ENCODE measurements at places on chromosomes 12 and 14.
A peak's percentile ranks its signal among the peaks of the same experiment; 100 is the strongest.

- peak; percentile 22 for DNase-seq
- H3K4me1 ChIP-seq = peaks cover 32% of the 10 kb centered on the region
- peak overlapping the region; percentile 71 for H3K27ac ChIP-seq
- no peaks in the 10 kb centered on the region for H3K27me3 ChIP-seq
Measured at GRCh38 chr12:53299101-53299453, 418 bp upstream of the MYG1 start.

DNA sequence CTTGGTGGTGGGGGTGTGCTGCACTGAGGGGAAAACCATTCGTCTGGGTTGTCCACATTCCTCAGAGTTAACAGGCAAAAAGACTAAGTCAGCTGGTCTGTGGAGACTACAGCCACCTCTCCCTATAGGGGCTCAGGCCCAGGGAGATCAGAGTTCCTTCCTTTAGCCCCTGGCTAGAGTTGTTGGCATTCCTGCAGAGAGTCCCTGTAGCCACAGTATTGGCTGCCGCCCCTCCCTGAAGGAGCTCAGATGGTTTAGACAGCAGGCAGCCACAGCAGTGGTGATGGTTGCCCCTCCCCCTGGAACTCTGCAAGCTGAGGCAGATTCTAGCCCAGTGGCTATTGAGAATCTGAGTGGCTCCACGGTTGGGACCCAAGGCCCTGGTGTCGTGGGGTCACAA is 1072.5 kb upstream of the ATXN7L3B start:
- H3K4me3 ChIP-seq = no peak overlapping the region
- H3K27ac ChIP-seq = no peak overlapping the region
- H3K27me3 ChIP-seq = no peaks in the 10 kb centered on the region
- no peak for DNase-seq
- H3K4me1 ChIP-seq = no peaks in the 10 kb centered on the region

GRCh38 chr12:108905725-108906124 is 25.8 kb downstream of the DAO start:
- H3K27ac ChIP-seq = no peak overlapping the region
- H3K4me3 ChIP-seq = no peak overlapping the region
- no peaks in the 10 kb centered on the region for H3K4me1 ChIP-seq

DNA sequence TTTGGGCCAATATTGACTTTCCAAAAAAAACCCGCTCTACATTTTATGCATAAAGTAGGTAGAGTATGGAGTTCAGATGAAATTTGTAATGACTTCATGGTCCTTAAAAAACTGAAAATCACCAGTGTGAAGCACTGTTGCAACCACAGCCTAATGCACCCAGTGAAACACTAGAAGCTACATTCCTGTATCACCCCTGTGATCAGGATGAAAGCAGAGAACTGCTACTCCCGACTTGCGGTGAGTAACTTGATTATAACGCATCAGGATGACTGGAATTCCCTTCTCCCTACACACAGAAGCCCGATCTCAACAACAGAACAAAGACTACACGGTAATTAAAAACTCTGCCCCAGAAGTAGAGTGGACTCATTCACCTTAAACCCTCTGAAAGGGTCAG is 33.8 kb downstream of the SPTB start:
- peaks cover 7% of the 10 kb centered on the region for H3K27me3 ChIP-seq
- no peak overlapping the region for H3K27ac ChIP-seq
- H3K4me1 ChIP-seq = no peaks in the 10 kb centered on the region
- no peaks in the 10 kb centered on the region for H3K36me3 ChIP-seq
- no peak overlapping the region for H3K4me3 ChIP-seq

GRCh38 chr12:22626406-22626805 is 1.4 kb downstream of the ETNK1 start:
- peaks cover 9% of the 10 kb centered on the region for H3K4me1 ChIP-seq
- peak overlapping the region; percentile 88 for H3K4me3 ChIP-seq
- peak overlapping the region; percentile 84 for H3K27ac ChIP-seq
- no peaks in the 10 kb centered on the region for H3K36me3 ChIP-seq
- no peak for DNase-seq
- no peaks in the 10 kb centered on the region for H3K27me3 ChIP-seq

- no peak for DNase-seq
- no peaks in the 10 kb centered on the region for H3K27me3 ChIP-seq
- H3K36me3 ChIP-seq = peaks cover 66% of the 10 kb centered on the region
- no peak overlapping the region for H3K4me3 ChIP-seq
Measured at GRCh38 chr12:49761677-49762467, 20.5 kb downstream of the TMBIM6 start.

GRCh38 chr12:52518574-52519386 is 1.4 kb downstream of the KRT5 start:
- no peak overlapping the region for H3K4me3 ChIP-seq
- no peaks in the 10 kb centered on the region for H3K4me1 ChIP-seq
- no peak for DNase-seq
- no peaks in the 10 kb centered on the region for H3K27me3 ChIP-seq
- H3K27ac ChIP-seq = no peak overlapping the region

Measured in effector memory CD4-positive, alpha-beta T cell (primary cell).